ENCODE measurements at places on chromosomes 12 and 14.
A peak's percentile ranks its signal among the peaks of the same experiment; 100 is the strongest.

GRCh38 chr14:104551851-104552737 is 27.5 kb upstream of the C14orf180 start:
- no peak for DNase-seq

DNA sequence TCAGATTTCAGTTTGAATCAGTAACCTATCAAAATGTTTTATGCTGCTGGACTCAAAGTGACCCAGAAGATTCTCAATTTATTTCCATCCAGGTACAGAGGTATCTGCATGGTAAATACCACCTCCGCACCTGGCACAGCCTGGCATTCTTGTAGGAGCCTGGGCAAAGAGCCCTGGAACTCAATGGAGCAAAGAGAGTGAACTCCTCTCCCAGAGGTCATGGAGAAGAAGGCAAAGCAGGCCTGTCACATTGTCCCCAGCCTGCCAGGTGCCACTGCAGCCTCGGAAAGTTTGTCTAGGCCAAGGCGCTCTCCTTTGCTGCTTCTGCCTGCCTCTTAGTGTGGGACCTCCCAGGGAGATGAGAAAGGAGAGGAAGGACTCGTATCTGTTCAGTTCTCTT is 319.8 kb downstream of the ZFP36L1 start:
- no peak for DNase-seq

- DNase-seq = no peak
These were observed 65.3 kb upstream of the TRAF3 start for GRCh38 chr14:102711946-102712345.

DNA sequence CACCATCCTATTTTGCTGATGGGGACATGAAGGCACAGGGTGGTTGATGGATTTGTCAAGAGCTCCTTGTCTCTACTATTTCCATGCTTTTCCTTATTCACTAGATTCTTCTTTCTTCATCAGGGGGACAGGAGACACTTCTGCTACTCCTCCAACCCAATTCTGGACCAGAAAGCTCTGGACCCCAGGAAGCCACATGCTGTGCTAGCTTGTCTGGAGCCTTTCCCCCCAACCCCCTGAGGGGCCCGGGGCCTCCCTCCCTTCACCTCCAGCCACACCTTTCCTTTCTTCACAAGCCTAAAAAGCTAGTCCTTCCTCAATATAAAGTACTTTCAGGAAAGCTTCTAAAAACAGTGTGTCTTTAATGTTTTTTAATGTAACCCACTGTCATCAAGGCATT is 75.1 kb upstream of the CAPRIN2 start:
- DNase-seq = no peak

DNA sequence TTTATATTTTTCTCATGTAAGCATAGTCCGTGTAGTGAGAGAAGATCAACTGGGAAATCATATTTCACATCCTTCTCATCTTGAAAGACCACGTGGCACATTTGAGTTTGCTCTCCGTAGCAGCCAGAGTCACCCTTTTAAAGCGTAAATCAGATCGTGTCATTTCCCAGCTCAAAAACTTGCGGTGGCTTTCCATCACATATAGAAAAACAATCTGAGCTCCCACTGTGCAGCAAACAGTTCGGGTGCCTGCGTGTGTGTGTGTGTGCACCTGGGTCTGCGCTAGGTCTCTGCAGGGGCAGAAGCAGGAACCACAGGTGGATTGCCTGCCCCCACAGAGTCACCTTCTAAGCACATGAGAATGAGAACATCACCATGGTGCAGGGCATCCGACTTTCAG is 338.2 kb downstream of the TRHDE start:
- no peak for DNase-seq

GRCh38 chr14:104030958-104031357 is 54.5 kb upstream of the ASPG start:
- DNase-seq = no peak

DNA sequence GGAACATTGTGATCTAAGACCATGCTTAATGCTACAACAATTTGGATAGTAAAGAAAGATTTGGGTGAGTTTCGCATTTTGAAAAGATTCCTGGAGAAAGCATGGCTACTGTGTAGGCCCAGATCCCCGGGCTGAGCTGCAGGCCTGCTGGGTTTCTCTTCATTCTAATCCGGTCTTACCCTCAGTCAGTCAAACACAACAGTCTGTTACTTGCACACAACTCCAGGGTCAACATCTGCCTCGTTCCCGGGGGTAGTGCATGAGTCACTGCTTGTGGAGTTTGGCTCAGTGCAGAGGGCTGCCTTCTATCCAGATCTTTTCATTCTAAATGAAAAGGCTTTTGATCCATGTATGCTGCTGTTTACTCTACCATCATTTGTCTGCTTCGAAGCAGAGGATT is 60.4 kb upstream of the SEL1L start:
- DNase-seq = no peak

GRCh38 chr12:68327896-68328295 is 4.3 kb downstream of the MDM1 start:
- DNase-seq = no peak

DNA sequence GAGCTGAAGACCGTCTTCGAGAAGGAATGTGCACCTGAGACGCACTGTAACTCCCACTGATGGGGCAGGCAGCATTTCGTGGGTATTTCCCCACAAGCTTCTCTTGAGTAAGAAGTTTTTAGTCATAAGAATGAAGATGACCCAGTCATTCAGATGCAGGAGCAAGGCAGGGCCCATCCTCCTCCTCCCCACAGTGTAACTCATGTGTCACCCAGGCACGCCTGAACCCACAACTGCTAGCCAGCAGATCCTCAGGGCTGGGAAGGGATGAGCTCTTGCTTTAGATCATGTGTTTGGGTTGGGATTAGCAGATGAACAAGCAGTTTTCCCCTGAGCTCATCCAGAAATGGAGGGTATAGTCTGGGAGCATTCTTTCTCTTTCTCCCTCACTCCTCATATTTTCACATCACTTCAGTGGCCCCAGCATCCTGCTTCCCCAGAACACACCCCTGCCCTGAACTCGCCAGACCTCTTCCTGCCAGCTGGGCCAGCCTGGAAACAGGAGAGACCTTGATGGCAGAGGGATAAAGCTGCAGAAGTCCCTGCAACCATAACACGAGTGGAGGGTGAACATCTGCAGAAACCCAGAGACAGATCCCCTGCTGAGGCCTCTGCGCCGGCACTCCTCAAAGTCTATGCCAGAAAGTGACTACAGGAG is 73.3 kb downstream of the B4GALNT3 start:
- no peak for DNase-seq

- DNase-seq = no peak
These were observed 39.3 kb downstream of the TSPAN19 start for GRCh38 chr12:84996759-84997158.

GRCh38 chr12:14849661-14850060 is 6.3 kb upstream of the ART4 start:
- no peak for DNase-seq

DNA sequence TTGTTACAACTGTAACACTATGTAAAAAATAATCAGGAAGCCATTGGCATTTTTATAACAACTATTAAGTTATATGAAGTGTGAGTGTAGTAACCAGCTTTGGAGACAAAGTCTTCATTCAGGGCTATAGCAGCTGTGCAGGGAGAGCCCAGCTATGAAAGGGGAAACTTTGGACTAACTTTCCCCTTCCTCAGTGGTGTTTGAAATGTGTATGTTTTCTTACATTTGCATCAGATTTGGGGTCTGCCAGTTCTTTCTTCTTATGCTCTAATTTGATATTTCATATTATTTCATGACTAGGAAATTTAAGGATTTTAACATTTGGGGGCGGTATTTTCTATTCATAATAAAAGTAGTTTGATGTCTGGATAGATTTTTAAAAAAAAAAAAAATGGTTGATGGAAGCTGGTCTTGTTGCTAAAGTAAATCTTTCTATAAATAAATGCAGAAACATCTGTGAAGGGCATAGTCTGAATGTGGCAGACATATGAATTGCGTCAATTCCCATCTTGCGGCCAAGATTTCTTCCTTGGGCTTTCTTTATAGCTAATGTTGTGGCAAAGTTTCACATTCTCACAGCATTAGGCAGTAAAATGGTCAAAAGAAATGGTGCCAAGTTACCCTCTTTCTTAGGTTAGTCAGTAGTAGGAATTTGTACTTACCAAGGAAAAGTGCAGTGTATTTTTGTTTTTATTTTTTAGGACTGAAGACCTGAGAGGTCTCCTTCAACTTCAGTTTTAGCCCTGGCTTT is 35.6 kb downstream of the RASSF8 start:
- DNase-seq = no peak

DNA sequence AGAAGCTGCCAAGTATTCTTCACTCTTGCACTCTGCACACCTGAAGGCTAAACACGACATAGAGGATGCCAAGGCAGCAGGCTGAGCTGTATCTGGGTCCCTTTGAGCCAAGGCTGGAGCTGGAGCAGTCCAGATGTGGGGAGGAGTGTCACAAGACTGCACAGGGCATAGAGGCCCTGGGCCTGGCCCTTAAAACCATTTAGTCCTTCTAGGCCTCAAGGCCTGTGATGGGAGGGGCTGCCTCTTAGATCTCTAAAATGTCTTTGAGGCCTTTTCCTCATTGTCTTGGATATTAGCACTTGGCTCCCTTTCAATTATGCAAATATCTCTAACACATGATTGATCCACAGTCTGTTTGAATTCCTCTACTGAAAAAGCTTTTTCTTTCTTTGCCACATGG is 28.0 kb upstream of the C14orf132 start:
- DNase-seq = no peak

GRCh38 chr12:23484238-23484637 is 465.2 kb downstream of the SOX5 start:
- no peak for DNase-seq

DNA sequence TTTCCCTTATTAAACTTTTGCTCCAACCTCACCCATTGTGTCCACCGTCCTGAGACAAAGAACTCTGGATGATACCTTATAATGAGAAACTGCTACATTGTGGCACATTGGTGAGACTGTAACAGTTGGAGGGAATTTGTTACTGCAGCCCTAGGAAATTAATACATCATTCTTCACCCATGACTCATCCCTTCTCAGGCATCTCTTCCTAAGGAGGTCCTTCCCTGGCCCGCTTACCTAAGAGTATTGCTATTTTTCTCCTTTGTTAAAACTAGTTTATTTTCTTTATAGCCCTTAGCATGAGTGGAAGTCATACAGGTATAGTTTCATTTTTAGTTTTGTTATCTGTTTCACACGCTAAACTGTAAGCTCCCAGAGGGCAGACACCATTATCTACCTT is 87.1 kb downstream of the TMEM260 start:
- DNase-seq = no peak

DNA sequence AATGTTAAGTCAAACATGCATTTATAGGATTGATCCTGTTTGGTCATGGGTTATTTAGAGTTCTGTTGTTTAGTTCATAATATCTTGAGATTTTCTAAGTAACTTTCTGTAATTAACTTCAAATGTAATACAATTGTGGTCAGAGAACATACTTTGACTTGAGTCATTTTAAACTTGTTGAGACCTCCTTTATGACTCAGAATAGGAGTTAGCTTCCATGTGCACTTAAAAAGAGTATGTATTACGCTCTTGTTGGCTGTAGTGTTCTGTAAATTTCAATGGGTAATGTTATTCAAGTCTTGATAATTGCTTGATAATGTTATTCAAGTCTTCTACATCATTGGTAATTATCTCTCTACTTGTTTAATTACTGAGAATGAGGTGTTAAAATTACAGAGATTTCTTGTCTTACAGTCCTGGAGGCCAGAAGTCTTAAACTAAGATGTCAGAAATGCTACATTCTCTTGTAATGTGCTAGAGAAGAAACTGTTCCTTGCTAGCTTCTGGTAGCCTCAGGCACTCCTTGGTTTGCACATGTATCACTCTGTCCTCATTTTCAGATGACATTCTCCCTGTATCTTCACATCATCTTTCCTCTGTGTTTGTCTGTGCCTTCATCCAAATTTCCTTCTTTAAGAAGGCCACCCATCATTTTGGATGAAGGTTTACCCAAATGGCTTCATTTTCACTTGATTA is 197.3 kb downstream of the TMTC3 start:
- peak; percentile 32 for DNase-seq

DNA sequence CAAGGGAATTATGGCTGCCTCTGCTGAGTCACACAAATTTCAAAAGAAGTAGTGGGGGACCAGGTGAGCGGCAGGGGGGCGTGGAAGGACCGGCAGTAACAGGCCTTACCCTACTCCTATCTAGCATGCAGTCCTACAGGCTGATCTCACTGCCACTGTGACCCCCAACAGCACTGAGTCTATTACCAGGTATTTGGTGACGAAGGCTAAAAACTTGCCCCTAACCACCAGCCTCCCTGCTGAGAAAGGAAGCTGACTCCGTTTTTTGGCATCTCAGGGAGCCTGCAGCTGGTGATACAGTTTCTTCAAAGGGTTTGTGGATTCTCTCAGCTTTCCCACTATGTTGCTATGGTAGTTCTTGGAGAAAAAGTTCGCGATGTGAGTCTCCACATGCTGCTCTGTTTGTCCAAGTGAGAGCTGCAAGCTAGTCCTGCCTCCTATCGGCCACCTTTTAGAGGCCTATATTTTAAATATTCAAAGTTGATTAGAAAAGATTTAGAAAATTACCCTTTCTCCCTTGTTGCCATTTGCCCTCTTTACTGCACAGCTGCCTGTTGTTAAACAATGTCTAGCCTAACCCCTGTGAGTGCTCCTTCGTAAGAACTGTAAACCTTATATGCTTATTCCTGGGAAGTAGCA is 57.1 kb upstream of the SLCO1B1 start:
- no peak for DNase-seq

DNA sequence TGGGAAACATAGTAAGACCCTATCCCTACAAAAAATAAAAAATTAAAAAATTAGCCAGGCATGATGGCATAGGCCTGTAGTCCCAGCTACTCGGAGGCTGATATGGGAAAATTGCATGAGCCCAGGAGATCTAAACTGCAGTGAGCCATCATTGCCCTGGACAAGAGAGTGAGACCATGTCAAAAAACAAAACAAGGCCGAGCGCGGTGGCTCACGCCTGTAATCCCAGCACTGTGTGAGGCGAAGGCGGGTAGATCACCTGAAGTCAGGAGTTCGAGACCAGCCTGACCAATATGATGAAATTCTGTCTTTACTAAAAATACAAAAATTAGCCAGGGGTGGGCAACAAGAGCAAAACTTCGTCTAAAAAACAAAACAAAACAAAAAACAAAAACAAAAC is 51.6 kb downstream of the FAM186A start:
- DNase-seq = no peak

GRCh38 chr12:82650627-82651337 is 35.9 kb upstream of the TMTC2 start:
- DNase-seq = peak; percentile 20

GRCh38 chr12:56601503-56601902 is 28.6 kb downstream of the BAZ2A start:
- DNase-seq = no peak

GRCh38 chr12:45938566-45938965 is 51.8 kb downstream of the SCAF11 start:
- no peak for DNase-seq
